Stimulated activated CD4-positive, alpha-beta T cell treated with anti-CD3 and anti-CD28 coated beads, Interleukin-4, amount 100 ng/mL, for 24 hours (primary cell): ENCODE measurements at places on chromosomes 2 and 18.
A peak's percentile ranks its signal among the peaks of the same experiment; 100 is the strongest.

DNA sequence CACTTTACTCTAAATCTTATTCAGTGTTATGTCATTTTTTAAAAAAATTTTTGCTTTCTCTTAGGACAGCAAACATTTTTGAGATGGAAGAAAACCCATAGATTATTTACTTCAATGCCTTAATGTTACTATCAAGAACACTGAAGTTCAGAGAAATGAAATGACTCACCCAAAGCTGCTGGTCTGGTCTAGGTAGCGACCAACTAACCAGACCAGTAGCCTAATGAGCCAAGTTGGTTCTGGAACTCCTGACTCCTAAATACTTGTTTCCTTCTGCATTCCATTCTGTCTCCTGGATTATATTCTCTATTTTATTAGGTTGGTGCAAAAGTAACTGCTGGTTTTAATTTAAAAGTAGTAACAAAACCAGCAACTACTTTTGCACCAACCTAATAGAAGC lies 35.4 kb downstream of the SLC8A1 start:
- DNase-seq: no peak

DNA sequence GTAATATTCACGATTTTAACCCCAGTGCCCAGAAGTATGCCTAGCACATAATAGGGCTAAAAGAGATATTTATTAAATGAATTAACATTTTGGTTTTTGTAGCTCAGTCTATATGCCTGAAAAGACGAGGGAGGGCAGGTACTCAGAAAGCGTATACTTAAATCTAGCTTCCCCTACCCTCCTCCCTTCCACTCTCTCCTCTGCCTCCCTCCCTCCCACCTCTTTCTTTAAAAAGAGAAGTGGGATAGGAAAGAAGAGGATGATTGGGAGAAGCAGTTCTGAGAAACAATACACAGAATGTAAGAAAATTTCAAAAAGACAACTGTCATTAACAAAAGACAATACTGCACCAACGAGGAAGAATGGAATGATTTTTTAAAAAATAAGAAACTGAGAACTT lies 39.8 kb downstream of the CHMP3 start:
- DNase-seq: no peak

DNA sequence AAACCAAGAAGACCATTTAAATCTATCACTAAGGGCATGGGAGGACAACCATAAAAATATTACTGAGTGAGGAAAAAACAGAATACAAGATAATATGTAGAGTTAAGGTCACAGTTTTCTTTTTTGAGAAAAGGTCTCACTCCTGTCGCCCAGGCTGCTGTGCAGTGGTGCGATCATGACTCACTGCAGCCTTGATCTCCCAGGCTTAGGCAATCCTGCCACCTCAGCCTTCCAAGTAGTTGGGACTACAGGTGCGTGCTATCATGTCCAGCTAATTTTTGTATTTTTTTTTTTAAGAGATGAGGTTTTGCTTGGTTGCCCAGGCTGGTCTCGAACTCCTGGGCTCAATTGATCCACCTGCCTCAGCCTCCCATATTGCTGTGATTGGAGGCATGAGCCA lies 24.0 kb downstream of the POLR1A start:
- no peak for DNase-seq

GRCh38 chr2:223787358-223787757 lies 50.0 kb downstream of the AP1S3 start:
- no peak for DNase-seq

- no peak for DNase-seq
These were observed 132.0 kb downstream of the ALPK2 start for GRCh38 chr18:58496937-58497336.

DNA sequence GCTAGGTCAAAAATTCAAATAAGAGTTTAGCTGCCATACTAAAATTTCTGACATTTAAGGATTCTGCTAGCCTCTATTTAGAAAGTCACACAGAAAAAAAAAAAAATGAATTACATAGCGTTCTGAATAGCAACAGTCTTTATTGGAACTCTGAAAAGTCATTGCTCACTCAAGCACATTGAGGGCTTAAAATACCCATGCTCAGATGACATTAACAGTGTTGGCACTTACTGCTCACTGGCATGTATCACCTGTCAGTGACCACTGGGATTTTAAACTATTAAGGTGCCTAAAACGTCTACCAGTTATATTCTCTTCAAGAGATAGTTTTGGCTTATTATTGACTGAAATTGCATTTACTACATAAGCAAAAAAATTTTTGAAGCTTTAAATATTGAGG lies 468.0 kb upstream of the SPHKAP start:
- no peak for DNase-seq

DNA sequence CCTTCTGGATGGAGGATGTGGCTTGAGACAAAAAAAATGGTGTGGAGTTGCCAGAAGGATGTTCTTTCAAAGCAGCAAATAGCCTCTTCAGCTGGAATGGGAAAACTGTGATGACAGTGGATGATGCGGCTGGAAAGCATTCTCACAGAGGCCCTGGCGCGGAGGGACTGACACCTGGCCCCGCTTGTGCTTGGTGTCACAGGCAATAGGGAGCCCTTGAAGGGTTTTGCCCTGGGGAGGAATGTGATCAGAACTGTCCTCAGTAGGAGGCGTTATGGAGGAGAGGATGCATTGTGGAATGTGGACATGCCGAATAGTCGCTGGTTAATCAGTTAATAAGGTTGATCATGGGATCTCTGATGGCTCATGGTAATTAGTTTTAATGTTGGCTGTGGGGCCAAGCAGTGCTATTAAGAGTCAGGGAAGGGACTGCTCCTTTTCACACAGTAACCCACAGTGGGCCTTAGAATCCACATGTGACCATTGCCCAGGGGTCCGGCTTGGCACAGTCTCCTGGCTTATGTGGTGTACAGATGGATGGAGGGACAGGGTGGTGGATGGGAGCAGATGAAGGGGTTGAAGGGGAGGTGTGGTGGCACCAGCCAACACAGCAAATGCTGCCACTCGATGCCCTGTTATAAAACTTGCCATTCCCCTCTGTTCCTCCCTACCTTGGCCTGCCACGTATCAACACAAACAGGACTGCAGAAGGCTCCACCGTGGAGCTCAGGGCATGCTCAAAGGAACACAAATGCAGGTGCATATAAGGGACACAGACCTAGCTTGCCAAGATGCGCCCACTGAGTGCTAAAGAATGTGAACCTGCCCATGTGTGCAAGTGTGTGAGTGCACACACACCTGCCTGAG lies 71.7 kb downstream of the CIB4 start:
- no peak for DNase-seq

GRCh38 chr18:80023173-80023572 lies 11.1 kb upstream of the RBFA start:
- no peak for DNase-seq

- no peak for DNase-seq
These were observed 144.4 kb upstream of the ITGA6 start for GRCh38 chr2:172282944-172283343.

DNA sequence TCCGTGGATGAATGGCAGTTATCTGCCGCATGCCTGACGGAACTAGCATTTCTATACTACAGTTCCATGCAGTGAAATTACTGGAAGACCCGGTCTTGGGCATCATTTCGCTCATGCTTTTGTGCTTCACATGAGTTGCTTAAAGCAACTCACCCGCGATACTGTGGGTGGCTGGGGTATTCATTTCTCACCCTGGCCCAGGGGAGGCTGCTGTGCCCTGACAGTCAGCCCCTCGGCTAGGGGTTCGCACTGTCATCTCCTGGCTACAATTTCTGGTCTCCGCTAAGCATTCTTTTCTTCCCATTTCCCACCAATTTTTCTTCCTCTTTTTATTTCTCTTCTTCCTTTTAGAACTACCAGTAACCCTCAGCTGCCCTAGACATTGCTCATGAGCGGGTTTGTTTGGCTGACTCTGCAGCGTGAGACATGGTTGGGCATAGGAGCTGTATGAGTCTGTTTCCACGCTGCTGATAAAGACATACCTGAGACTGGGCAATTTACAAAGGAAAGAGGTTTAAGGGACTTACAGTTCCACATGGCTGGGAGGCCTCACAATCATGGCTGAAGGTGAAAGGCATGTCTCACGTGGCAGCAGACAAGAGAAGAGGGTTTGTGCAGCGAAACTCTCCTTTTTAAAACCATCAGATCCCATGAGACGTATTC lies 16.5 kb upstream of the CNDP2 start:
- DNase-seq: no peak

DNA sequence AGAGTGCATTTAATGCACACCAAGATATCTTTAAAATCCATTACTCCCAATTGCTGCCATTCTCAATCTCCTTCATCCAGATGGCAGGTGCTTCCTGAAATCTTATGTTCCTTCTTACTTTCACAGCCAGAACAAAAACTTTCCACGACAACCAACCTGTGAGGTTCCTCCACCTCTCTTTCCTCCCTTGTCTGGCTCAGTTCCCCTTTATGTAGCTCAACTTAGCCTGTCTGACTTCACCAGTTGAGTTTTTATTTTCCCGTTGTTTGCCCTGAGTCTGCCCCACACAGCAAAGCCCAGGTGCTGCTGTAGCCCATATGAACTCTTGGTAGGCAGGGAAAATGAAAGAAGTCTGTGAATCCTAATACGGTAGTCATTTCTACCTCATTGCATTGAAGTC lies 112.5 kb downstream of the MREG start:
- DNase-seq: no peak

GRCh38 chr2:219510512-219511135 lies 3.7 kb upstream of the ASIC4 start:
- DNase-seq: no peak

DNA sequence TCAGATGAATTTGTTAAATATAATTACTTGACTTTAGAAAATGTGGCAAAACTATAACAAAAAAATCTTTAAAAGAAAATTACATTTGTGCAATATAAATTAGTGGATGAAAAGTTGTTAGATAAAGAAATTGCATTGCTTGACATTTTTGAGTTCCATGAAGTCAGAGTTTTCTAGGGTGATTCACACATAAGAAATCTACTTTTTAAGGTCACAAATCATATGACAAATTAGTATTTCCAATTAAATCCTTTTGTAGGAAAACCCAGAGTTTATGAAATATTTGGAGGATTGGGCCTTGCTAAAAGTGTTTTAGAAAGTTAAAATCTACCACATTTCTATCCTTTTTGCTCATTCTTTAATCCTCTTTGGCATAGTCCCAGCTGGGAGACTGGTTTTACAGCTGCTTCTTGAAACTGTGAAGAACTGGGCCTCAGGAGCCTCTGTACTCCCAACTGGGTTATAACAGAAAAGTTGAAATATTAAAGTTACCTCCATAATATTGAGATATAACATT lies 289.2 kb downstream of the LRRTM4 start:
- no peak for DNase-seq

DNA sequence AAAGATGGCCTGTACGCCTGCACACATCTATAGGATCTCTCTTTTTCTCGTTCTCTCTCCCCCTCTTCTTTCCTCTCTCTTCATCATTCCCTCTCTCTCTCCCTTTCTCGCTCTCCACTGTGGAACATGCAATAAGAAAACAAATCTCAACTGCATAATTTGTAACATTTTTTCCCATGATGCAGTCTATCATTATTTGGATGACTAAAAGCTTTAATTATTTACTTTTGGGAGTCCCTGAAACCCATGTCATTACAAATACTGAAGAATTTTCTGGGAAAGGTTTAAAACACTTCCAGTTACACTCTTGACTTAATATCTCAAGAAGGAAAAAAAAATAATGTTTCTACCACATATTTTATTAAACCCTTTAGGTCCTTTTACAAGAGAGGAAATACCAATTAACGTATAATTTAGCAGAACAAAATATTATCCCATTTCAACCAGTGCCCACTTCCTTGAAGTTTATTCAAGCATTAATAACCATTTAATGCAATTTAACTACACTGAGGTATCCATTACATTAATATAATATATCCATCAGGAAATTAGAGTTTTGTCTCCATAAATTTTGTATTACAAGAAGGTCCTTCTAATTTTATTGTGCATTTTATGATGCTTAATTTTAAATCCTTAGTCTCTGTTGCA lies 1615.2 kb upstream of the ACVR2A start:
- DNase-seq: no peak

- no peak for DNase-seq
These were observed 38.7 kb downstream of the MSTN start for GRCh38 chr2:190023860-190024259.

GRCh38 chr2:145043399-145043834 lies 523.5 kb upstream of the ZEB2 start:
- no peak for DNase-seq

DNA sequence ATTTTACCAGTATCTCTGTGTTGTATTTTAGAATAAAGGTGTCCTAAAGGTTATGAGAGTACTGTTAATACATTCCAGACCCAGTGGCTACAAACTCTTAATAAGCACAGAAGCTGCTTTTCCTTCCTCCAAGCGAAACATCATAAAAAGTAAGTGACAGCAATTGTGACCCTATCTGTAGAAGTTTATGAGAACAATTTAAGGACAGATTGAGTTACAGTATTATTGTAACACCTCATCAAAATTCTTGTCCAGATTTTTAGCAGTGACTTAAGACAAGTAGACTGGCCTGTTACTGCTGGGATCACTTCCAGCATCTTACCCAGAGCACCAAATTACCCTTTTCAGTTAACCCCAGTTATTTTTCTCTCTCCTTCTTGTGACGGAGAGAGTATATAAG lies 154.6 kb downstream of the ERBB4 start:
- DNase-seq: no peak

DNA sequence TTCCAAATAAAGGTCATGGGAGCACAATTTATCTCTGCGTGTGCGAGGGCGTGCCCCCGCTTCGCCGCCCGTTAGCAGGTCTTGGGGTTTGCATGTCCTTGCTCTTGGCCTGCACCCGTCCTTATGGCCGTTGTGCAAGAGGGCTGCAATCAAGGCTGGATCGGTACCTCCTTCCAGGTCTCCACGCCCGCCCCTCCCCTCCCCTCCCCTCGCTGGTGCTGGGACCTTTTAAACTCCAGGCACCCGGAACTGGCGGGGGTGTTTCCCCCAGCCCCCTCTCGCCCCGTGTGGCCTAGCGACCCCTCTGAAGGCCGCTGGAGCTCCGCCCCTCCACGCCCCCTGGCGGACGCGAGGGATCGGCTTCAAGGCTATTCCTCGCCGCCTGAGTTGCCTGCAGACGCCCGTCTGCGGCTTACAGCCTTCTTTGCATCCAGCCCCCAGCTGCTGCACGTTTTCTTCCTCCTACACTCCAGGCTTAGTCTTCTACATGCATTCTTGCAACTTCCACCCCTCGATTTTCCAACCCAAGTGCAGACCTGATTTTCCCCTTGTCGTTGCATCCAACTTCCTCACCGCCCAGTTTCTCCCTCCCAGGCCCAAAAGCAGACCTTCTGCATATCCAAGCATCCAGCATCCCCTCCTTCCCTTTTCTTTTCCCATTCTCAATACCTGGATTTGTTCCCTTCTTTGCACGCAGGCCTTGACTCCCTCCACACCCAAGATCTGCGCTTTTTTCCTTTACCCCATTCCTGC lies 577 bp downstream of the IDH1 start:
- peak; percentile 81 for DNase-seq

- no peak for DNase-seq
These were observed 43.9 kb downstream of the WDR75 start for GRCh38 chr2:189485146-189485545.

- DNase-seq: no peak
These were observed 107.2 kb upstream of the UGP2 start for GRCh38 chr2:63734510-63734909.

GRCh38 chr2:122358729-122359128 lies 603.3 kb downstream of the TSN start:
- DNase-seq: no peak

- no peak for DNase-seq
These were observed 150.2 kb upstream of the KLHL14 start for GRCh38 chr18:32922951-32923430.
